ENCODE measurements at places on chromosomes 7 and 10.

GRCh38 chr10:130935128-130935439, 376.4 kb downstream of the TCERG1L start:
- DNase-seq = no peak

GRCh38 chr10:51073453-51074237, 642 bp upstream of the PRKG1 start:
- peak; percentile 27 for DNase-seq

GRCh38 chr10:59595593-59595992, 114.1 kb downstream of the SLC16A9 start:
- no peak for DNase-seq

DNA sequence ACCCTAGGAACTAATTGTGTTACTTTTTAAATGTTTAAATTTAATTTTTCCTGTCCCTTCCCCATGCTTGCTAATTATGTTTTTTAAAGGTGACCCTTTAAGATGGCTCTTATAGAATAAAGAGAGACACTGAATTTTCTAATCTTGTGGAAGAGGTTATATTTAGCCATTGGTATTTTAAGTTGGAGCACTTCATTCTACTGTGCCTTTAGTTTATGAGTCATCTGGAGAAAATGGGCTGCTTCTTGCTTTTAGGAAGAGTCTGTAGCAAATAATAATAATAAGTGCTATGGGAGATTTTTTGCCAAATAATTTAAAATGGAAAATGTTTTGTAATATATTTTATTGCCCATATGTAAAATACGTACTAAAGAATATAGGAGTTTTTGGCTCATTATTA, 139.7 kb downstream of the ADK start:
- DNase-seq = peak; percentile 81

GRCh38 chr7:30548845-30549244, 44.2 kb upstream of the GGCT start:
- DNase-seq = peak; percentile 65

DNA sequence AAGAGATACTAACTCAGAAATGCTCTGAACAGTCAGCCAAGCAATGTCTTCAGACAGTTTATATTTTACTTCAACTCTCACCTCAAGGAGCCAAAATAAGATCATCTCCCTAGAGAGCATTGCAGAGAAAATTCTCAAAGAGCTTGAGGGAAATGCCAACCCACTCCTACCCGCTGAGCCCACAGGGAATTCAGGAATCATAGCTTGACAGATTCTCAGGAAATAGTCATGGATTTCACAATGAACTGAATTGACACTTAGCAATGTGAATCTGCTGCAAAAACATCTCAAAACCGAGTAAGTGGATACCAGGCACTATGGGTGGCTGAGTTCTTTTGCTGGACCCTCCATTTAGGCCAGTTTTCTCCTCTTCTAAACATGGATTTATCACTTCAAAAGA, 9.8 kb upstream of the PLAC9 start:
- DNase-seq = no peak

- no peak for DNase-seq
These were observed 178.4 kb upstream of the LRRTM3 start for GRCh38 chr10:66747451-66747850.

GRCh38 chr7:40530292-40530691, 395.5 kb downstream of the SUGCT start:
- no peak for DNase-seq

DNA sequence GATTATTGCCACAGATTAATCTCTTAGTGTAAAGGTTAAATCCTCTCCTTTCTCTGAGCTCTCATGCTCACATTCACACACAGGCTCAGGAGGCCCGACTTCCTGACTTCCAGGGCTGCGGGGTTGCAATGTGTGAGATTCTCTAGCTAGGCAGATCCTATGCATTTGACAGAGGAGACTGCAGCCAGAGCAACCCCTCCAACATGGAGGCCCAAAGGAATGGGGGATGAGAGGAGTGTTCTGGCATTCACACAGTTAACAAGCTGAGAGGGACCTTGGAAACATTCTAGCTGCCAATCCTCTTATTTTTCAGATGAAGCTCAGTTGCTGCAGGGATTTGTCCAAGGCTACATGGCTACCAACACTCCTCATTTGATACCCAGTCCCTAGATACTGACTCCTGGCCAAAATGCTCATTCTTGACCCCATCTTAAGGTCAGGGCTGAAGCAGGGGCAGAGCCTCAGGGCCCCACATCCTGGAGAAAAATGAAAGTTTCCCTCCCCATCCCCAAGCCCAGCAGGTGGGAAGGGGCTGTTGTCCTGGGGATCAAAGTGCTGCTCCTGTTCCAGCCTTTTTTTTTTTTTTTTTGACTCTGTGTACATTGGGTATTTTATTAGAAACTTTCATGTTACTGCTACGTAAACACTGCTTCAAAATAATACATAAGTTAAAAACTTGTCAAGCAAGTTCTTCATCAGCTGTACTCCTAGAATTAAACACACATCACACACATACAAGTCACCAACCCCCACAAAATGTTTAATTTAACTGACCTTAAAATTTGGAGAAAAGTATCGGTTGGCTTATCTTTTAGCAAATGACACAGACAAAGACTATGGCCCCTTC, 325.6 kb downstream of the PLXNA4 start:
- no peak for DNase-seq

- no peak for DNase-seq
These were observed 11.0 kb downstream of the CPA4 start for GRCh38 chr7:130303982-130304381.

DNA sequence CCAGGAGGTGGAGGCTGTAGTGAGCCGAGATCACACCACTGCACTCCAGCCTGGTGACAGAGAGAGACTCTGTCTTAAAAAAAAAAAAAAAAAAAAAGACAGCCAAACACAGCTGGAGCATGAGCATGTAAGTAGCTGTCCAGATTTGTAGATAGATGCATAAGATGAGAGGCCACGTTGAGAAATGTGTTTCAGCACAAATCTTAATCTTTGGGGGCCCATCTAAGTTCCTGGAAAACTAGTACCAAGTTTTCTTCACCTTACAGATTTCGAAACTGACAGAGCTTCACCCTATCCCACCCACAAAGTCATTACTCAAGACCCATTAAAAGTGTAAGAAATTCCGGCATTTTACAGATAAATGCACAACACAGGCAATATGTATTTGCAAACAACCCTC, 208.2 kb downstream of the PARD3 start:
- DNase-seq = no peak

GRCh38 chr10:93061594-93062513, 1.3 kb downstream of the CYP26C1 start:
- no peak for DNase-seq

DNA sequence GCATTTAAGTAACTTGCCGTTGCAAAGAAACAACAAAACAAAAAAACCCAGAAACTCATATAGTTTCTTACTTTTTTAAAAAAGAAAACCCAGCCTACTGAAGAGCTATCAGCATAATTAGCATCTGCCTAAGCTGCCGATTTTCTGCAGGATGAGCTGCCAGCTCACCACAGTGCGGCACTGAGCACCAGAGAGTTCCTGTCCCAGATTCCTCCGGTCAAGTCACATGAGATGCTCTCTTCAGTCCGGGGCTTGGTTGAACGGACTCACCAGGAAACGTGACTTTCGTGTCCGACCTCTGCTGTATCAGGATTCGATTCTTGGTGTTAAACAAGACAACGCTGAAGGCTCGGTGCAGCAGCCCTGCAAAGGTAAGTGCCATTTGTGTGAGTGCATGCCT, 3.2 kb downstream of the IDI2 start:
- no peak for DNase-seq

DNA sequence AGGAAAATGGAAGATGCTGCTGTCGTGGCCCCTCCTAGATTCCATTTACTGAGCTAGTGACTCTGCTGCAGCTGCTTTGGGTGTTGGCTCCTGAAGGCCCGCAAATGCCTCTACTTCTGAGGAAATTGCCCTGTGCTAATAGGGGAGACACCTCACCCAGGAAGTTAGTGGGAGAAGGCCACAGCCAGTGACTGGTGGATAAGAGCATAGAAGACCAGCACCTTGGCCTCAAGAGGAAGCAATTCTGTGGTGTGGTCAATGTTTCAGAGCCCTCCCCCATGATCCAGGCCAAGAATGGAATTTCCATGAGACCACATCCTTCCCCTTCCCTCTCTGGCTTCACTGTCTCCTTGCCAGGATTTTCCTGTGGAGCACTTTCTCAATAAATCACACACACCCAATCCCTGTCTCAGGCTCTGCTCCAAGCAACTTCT, 25.0 kb upstream of the FZD1 start:
- DNase-seq = peak; percentile 94

GRCh38 chr7:29330136-29330535, 135.6 kb downstream of the CHN2 start:
- no peak for DNase-seq

DNA sequence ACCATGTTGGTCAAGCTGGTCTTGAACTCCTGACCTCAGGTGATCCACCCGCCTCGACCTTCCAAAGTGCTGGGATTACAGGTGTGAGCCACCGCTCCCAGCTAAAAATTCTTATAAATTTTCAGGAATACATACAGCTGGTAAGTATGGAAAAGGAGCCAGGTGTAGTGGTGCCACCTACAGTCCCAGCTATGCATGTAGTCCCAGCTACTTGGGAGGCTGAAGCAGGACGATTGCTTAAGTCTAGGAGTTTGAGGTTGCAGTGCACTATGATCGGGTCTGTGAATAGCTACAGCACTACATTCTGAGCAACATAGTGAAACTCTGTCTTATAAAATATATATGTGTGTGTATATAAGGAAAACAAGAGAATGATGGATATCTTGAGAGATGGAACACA, 19.0 kb downstream of the LDB1 start:
- no peak for DNase-seq

GRCh38 chr7:152621426-152621825, 54.5 kb downstream of the XRCC2 start:
- no peak for DNase-seq

GRCh38 chr7:24700521-24701260, 56.6 kb downstream of the GSDME start:
- DNase-seq = no peak

Data from HCEC 1CT (cell line).